ENCODE measurements at places on chromosomes 3 and 15.

DNA sequence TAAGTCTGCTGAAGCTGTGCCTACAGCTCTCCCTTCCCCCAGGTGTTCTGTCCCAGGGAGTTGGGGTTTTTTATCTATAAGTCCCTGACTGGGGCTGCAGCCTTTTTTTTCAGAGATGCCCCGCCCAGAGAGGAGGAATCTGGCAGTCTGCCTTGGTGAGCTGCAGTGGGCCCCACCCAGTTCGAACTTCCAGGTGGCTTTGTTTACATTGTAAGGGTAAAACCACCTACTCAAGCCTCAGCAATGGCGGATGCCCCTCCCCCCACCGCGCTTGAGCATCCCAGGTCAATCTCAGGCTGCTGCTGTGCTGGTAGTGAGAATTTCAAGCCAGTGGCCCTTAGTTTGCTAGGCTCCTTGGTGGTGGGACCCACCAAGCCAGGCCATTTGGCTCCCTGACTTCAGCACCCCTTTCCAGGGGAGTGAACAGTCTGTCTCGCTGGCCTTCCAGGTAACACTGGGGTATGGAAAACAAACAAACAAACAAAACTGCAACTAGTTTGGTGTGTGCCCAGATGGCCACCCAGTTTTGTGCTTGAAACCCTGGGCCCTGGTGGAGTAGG is 189.4 kb downstream of the MFSD1 start:
- no peak for DNase-seq

DNA sequence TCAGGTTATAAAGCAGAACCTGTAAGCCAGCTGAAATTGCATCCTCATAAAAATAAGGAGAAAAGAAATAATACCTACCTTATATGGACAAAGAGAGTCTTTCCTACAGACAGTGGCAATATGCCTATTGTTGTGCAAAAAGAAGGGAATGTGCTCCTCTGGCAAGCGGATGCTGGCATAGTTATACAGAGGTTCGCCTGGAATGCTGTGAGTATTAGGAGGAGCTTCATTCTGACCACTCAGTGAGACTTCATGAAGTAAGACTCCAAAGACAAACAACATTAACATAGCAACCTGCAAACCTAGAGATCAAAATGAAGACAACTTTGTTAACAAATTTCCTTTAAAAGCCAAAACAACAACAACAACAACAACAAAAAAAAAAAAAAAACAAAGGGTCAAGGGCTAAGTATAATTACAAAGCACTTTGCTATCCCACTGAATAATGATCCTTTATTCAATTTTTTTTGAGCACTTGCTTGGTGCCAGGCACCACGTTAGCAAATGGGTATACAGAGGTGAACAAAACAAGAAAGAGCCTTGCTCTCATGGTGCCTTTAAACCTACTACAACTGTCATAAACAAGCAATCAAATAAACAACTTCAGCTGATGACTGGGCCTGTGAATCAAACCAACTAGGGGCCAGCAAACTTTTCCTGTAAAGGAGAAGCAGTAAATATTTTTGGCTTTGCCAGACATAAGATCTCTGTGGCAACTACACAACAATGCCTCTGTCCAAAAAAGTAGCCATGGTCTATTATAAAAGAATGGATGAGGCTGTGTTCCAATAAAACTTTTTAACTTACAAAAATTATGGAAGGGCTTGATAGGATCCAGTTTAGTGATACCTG is 3.7 kb downstream of the EOGT start:
- no peak for DNase-seq

- DNase-seq = no peak
Observed at GRCh38 chr15:98069256-98069655, 108.8 kb downstream of the ARRDC4 start.

- peak; percentile 90 for DNase-seq
Observed at GRCh38 chr3:189324538-189325138, 152.9 kb downstream of the TPRG1 start.

Data from stimulated activated CD4-positive, alpha-beta T cell treated with anti-CD3 and anti-CD28 coated beads, Interleukin-1b, Interleukin-23, amount 100 ng/mL, for 48 hours (primary cell).